ENCODE measurements at places on chromosomes 2 and 18.

DNA sequence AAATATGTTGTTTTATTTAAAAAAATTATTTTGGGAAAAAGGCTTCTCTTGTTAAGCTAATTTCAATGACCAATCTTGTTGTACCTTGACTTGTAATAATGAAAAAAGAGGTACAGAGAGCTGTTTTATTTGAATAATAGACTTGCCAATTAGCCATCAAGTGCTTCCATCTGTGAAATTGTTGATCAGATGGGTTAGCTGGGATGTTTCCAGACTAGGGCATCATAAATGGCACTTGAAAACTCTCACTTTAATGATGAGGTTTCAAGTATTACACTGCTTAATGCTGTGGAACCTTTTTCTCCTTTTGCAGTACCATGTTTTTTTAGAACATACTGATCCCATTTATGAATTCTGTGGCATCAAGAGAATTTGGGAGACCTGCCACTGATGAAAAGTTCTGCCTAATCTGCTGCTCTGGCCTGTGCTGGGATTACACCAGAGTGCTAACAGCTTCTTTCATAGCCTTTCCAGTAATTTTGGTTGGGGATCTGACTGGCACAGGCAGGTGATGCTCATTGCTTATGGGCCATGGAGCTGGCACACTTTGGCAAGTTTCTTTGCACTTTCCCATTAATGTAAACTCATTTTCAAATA is 24.2 kb downstream of the PSMD14 start:
- no peak for DNase-seq

DNA sequence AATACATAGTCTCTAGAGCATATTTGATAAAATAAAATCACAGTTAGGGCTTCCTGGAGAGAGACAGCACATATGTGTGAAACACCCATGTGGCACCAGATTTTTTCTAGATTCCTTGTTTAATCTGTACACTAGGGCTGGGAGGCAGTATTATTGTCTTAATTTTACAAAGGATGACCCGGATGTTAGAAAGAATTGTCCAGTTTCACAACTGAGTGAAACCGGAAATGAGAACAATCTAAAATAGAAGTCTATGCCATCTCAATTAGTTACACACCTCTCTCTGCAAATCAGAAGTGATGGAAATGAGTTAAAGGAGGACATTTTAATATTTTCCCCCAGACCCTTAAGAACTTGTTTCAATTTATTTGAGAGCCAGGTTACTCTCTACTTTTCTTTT is 463.7 kb upstream of the DSEL start:
- DNase-seq, result no peak

DNA sequence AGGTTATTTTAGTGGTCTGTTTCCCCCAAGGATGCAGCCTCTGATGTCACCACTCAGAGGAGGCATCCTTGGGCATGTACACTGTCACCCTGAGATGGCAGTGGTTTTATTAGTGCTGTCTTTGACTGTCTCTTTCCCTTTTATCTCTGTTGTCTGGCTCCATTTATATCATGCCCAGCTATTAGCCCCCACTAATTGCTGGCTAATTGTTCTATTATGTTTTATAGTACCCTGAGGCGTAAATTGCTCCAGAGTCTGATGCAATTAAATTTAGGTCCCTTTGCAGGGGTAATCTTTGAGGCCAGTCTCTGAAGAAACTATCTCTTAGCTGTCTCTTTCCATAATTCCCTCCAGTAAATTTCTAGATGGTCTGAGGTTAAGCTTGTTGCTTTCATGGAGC is 301.0 kb upstream of the KLHL29 start:
- DNase-seq, result no peak

DNA sequence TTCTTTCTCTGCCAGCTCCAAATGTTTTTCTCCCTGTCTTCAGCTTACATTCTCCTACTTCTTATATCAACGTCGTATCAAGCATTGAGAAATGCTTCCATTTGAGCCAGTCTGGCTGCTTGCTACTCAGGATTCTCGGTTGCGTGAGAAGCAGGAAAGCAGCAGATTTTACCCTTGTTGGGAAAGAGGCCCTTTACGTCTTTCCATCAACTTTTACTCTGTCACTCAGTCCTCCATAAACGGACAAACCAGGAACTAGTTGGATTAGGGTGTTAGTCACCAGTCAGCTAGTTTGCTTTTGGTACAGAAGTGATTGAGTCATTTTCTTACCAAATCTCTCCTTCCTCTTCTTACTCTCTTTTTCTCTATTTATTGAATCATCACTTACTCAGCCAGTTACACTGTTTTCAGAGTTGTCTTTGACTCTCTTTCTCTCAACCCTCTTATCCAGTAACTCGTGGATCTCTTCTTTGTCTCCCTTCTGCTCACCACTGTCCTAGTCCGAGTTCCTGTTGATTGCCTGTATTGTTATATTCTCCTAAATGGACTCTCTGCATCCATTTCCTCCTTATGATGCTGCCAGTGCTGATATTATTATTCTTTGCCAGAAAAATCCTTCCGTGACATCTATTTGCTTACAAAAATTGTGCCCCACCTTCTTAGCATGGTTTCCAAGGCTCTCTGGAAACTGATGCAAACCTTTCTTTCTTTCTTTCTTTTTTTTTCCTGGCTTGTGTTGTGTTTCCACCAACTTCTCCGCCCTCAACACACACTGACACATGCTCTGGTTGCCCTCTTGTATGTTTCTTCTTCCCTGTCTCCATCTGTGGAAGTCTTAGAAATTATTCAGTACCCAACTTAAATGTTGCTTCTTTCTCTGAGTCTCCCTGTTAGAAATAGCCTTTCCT is 61.5 kb downstream of the VRK2 start:
- no peak for DNase-seq

GRCh38 chr2:23007631-23008235 is 377.2 kb upstream of the KLHL29 start:
- DNase-seq, result no peak

- DNase-seq, result no peak
Observed at GRCh38 chr18:76491776-76492668, 3.0 kb downstream of the ZNF516 start.

- no peak for DNase-seq
Observed at GRCh38 chr2:226983895-226984749, 148.3 kb downstream of the RHBDD1 start.

DNA sequence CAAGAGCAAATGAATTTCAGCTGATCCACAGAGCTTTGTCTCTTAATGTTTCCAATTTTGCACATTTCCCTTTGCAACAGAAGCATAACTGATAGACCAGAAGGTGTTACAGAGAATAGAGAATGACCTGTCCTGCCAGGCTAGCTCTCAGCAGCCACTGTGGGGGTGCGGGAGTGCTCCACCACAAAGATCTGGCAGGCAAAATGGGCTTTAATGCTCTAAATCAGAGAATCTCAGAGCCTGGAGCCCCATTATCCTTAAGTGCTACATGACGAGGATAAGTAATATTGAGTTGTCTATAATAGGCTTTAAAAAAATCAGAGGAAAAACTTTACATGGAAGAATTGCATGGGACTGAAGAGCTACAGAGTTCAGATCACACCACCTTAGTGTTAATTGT is 245.7 kb downstream of the PDE11A start:
- DNase-seq, result no peak

DNA sequence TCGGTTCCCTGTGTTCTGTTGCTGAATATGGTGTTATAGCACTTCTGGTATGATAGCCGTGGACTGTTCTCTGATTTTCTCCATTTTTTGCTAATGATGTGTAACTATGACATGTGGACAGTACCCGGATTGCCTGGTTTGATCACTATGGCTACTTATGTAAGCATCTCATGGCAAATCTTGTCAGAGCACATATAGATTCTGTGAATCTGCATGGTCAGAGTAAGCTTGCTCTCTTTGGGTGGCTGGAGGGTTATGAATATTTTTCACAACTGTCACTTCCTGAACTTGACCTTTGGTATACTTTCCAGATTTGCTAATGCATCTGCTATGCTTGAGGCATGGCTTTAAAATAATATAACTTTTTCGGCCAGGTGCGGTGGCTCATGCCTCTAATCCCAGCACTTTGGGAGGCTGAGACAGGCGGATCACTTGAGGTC is 36.8 kb upstream of the ATP8B1 start:
- DNase-seq, result no peak

- DNase-seq, result no peak
Observed at GRCh38 chr2:48287976-48288375, 242.0 kb upstream of the STON1 start.

DNA sequence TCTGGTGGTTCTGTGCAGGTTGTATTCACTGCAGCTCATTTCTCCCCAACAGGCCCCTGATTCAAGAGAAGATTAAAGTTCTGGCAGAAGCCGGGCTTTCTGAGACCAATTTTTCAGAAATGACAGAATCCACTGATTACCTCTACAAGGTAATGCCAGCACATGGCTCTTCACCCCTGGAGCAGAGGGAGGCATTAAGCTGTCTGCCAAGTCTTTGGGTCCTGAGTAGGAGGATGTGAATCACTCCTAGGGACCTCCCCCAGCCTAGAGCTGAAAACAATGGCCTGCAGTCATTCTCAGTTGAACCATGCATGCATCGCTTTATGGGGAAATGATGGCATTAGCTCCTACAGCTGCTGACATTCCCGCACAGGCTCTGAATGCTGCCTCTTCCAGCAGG is 20.5 kb upstream of the RPL37A start:
- no peak for DNase-seq

- no peak for DNase-seq
Observed at GRCh38 chr18:58338961-58339592, 289.8 kb downstream of the ALPK2 start.

GRCh38 chr2:112181571-112182290 is 43.5 kb downstream of the FBLN7 start:
- DNase-seq, result no peak

GRCh38 chr18:74625157-74625556 is 27.5 kb downstream of the ZNF407 start:
- DNase-seq, result no peak

- DNase-seq, result no peak
Observed at GRCh38 chr2:102197389-102198137, 10.7 kb downstream of the IL1RL2 start.
